ENCODE measurements at places on chromosomes 1 and 21.

GRCh38 chr1:11858613-11858967 is at the start of gene NPPB:
Gene NPPB, minus strand, starts transcription at chr1:11858945. Its CDS starts 112 bp downstream, at chr1:11858833.
- no peak for DNase-seq

DNA sequence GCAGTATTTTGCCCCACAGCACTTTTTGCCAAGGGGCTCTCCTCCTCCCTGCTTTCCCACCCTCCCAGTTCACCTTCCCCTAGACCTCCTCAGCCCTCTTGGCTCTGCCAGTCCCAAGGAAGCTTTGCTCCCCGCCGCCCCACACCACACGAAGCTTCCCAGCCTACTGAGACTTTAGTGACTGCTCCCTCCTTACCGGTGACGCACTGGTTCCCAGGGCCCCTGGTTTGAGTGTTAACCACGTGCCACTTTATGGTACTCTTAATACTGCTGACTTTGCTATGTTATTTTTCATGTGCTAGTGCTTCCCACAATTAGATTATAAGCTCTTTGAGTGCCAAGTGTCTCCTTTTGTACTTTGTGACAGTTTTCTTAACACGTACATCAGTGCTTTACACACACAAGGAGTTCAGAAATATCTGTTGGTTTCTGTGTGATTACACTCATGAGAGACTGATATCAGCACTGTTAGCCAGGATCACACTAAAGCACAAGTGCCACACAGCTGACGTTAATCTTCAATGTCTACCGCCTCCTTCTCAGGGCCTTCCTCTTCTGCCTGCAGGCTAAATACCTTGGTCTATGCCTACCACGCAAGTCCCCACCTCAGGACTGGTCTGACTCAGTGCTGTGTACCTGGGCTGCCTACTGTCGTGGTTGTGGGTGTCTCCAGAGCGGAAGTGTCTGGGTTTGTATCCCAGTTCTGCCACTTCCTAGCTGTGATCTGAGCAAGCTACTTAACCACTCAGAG is 61.0 kb downstream of the DNTTIP2 start:
- DNase-seq: no peak

- no peak for DNase-seq
These were observed 533.5 kb downstream of the LTN1 start for GRCh38 chr21:28459193-28459592.

DNA sequence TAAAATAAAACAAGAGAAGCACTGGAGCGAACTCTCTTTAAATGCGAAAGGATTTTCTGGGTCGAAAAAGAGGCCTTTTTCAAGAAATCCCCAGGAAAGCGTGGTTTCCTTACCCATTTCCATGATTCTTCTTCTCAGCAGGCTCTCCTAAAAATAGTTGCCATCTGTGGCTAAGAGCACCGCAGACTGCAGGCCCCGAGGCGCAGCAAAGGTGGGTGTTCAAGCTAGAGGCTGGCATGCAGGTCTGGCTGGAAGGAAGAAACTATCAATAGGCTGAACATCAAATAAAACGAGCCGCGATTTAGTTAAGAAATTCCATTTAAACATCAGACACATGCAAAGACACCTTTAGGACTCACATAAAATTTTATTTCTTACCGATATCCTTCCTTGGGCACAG is 135.1 kb downstream of the ADAMTS1 start:
- DNase-seq: no peak

DNA sequence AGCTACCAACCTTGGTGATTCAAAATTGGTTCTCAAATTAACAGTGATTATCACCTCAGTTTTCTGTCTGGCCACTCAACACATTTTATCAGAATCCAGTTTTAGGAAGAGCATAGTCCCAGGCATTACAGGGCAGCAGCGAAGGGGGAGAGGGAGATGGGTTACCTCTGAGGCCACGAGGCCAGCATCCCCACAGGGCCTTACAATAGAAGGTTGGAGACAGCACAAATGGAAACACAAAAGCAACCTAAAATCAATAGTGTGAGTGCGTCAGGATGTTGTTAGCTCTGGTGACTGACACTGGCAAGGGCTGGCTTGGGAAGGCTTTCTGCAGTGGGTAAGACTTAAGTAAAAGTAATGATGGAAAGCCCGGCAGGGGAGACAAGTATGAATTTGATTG is 79.5 kb downstream of the JAK1 start:
- no peak for DNase-seq

DNA sequence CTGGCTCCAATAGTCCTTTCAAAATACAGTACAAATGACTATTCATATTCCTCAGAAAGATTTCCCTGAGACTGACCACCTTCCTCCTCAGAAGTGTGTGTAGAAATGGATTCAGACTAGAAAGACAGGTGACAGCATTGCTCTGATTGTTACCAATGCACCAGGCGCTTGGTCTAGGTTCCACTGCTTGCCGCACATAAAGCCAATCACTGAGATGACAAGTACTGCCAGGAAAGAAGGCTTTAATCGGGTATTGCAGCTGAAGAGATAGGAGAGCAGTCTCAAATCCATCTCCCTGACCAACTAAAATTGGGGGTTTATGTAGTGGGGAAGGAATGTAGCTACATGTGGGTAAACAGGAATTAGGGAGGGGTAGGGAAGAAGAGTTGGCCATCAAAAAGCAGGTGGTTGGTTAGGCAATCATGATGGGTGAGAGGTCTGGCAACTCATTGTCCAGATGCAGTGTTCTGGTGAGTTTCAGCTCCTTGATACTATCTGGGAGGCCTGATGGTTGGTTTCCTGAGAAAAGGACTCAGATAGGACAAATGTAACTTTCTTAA is 98.0 kb downstream of the KCNH1 start:
- no peak for DNase-seq

DNA sequence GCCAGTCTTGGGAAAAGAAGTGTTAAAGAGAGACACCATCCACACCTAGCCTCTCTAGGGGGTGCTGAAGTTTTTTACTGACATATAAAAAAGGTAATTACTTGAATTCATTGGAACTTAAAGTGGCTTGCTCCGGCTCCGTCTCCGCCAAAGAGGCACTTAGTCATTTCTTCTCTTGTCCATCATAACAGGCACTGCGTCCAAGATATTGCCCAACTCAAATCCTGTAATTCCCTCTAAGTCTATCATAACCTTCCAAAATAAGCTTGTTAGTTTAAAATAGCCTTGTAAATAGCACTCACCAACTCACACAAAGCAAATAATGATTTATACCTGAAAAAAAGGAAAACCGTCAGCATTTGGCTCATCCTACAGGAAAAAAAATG is 160.5 kb downstream of the ZBTB18 start:
- no peak for DNase-seq

DNA sequence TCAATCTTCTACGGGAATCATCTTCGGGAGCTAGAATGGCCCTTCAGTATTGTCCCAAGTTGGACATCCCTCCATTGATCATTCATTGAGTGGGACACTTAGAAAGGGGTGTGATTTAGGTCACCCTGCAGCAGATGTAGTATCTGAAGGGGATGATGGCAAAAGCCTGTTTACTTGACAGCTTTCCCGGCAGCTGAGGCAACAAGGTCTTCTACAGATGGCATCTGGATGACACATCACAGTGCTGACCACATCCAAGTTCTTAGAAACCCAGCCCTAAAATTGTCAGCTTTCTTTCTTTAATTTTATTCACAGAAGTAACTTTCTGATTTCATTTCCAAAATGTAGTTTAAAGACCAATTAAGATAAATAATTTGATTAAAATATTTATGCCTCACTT is 150.3 kb downstream of the AMY1C start:
- no peak for DNase-seq

DNA sequence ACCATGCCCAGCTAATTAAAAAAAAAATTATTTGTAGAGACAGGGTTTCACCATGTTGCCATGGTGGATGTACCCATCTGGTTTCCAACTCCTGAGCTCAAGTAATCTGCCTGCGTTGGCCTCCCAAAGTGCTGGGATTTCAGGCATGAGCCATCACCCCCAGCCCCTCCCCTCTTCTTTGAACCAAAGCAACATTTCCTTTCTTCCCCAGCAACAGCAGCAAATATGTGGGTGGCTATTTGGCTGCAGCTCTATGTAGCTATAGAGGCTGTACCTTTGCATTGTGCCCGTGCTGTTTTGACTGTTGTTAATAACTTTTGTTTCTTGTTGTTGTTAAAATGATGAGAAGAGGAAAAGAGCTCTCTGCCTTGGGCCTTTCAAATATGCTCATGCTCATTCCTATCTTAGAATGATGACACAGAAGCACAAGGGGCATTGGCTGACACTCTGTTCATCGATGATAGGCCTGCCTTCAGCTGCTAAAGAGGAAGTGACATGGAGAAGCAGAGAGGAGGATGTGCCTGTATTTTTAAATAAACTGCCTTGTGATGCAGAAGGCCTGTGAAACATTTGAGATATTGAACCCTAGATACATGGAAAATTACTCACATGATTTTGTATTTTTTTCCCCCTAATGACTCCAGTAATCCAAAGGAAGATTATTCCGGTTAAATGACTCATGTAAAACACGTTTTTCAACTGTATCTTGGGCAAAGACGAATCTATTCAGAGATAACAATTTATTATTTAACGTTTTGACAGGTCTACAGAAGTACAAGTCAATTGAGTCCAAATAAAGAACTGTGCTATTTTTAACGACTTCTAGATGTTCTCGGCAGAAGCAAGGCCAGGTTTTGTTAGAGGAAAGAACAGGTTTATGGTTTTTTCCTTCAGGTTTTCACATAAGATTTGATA is 20.5 kb upstream of the XPR1 start:
- DNase-seq: peak; percentile 34

- no peak for DNase-seq
These were observed 78.5 kb downstream of the LHX9 start for GRCh38 chr1:197995408-197996258.

GRCh38 chr1:20402585-20403422 is 83.2 kb downstream of the CAMK2N1 start:
- no peak for DNase-seq

GRCh38 chr1:30864681-30865080 is 43.9 kb downstream of the SDC3 start:
- no peak for DNase-seq

- DNase-seq: no peak
These were observed 54.5 kb upstream of the APP start for GRCh38 chr21:26225046-26225445.

DNA sequence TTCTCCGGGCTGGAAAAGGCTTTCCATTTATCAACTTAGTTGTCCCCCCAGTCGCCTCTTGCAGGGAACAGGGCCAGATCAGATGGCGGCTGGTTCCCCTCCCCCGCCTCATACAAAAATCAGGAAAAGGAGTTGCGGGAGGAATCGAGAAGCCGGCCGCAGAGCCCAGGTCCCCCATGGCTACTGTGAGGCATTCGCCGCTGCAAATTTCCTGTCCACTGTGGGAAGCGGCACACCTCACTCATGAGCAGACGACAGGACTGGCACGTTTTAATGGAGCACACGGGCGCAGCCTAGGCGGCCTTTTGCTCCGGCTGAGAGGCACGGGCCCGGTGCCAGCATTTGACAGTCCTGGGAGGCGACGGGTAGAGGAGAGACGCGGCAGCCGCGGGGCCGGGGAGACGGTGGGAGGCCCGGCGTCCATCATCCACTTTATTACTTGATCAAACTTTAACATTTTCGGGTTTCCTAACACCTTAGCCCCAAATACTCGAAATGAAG is 1.1 kb downstream of the GNG4 start:
- no peak for DNase-seq

DNA sequence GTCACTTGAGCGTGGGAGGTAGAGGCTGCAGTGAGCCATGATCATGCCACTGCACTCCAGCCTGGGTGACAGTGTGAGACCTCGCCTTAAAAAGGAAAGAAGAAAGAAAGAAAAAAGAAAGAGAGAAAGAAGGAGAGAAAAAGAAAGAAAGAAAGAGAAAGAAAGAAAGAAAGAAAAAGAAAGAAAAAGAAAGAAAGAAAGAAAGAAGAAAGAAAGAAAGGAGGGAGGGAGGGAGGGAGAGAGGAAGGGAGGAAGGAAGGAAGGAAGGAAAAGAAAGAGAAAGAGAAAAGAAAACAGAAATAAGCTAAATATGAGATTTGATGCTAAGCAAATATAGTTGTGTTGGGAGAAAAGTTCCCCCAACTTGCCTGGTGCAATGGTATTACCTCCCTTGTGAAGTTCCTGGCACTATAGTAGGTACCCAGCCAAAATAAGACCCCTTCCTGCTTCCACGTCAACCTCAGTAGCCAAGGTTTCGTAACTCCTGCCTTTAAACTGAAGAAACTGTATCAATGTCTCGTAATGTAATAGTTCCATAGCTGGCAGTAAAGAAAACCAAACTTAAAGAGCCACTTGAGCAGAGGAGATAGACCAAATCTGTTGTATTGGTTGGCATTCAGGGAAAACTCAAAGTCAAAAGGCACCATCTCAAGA is 88.1 kb upstream of the HNRNPU start:
- DNase-seq: no peak

DNA sequence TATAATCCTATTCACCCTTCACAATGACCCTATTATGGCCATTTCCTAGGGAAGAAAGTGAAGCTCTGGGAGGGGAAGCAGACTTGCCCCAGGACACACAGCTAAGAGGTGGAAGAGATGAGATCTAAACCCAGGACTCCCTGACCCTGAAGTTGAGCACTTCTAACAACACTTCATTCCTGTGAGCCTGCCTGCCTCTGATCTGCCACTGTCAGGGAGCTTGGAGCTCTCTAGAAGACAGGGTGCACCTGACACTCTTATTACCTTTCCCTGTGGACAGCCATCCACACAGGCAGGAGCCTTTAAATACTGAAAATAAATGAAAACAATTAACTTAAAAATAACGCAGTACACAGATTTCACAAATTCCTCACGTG is 599 bp downstream of the MKNK1 start:
- no peak for DNase-seq

DNA sequence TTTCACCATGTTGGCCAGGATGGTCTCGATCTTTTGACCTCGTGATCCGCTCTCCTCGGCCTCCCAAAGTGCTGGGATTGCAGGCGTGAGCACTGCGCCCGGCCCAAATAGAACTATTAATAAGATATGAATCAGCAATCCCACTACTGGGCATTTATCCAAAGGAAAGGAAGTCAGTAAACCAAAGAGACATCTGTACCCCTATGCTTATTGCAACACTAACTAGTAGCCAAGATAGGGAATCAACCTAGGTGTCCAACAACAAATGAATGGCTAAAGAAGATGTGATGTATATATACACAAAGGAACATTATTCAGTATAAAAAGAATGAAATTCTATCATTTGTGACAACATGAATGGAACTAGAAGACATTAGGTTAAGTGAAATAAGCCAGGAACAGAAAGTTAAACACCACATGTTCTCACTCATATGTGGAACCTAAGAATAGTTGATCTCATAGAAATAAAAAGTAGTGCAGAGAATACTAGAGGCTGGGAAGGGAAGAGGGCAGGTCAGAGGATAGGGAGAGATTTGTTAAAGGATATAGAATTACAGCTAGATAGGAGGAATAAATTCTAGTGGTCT is 48.8 kb downstream of the XPR1 start:
- no peak for DNase-seq

DNA sequence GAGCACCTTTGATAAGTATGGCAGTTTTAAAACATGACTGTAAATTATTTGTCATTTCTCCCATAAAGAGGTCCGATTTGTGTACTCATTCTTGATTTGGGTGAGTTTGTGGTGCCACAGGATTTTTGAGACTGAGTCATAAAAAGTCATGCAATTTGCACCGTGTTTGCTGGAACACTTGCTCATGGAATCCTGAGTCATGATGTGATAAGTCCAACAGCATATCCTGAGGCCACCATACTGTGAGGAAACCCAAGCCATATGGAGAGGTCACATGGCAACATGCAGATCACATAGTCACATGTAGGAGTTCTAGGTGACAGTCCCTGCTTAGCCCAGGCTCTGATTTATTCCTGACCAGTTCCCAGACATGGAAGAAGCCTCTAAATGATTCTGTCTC is 40.8 kb upstream of the PRRX1 start:
- peak; percentile 66 for DNase-seq
